Activated B cell treated with CpG ODN at 0.5 μM for 24 hours (primary cell): ENCODE measurements at places on chromosomes 4 and X. TPM values are rescaled to one million over a fixed set of nuclear protein-coding genes. Genes with fewer than 3 reads are reported as not detected.
A peak's percentile ranks its signal among the peaks of the same experiment; 100 is the strongest.

DNA sequence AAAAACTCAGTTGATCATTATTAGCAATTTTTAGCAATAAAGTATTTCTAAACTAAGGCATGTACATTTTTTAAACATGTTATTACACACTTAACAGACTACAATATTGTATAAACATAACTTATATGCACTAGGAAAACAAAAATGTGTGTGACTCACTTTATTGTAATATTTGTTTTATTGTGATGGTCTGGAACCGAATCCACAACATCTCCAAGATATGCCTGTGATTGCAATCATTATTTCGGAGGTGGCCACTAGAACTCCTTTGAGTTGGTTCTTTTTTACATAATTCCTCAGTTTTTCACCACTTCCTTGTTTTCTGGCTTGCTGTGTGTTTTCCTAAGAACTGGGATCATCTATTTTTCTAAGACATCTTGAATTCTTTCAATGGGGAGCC lies 53.7 kb downstream of the FBXW7 start:
- no peak for DNase-seq

DNA sequence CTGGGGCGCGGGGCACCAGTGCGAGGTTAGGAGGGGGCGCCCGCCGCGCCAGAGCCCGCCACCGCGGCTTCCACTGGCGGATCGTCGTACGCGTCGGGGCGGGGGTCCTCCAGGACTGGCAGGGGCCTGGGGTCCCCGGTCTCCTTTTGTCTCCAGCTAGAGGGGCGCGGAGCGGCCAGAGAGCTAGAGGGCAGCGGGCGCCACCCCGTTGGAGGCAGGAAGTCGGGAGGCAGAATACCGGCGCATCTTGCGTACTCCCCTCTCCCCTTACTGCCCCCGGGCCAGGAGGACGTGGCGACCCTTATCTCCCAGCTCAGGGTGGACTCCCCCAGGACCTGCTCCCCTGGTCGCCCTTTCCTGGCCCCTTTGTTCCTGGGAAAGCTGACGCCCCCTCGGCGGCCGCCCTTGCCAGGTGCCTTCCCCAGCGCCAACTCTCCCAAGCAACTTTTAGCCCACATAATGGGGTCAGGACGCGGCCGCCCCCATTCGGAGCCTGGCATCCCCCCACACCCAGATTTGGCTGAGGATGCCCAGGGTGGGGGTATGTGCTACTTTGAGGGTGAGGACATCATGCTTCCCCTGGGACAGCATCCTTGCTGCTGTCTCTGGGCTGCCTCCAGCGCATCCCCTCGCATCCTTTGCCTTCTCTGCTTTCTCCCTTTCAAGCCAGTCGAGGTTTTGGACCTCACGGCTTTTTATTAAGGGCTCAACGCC lies 933 bp downstream of the CNKSR2 start:
- peak; percentile 15 for DNase-seq

GRCh38 chr4:181761156-181761555 lies 482.0 kb upstream of the TENM3 start:
- no peak for DNase-seq

- DNase-seq, result no peak
Measured at GRCh38 chr4:150976478-150977118, 38.5 kb downstream of the LRBA start.

AMBN gene
- not detected in 2 replicates for total RNA-seq

DNA sequence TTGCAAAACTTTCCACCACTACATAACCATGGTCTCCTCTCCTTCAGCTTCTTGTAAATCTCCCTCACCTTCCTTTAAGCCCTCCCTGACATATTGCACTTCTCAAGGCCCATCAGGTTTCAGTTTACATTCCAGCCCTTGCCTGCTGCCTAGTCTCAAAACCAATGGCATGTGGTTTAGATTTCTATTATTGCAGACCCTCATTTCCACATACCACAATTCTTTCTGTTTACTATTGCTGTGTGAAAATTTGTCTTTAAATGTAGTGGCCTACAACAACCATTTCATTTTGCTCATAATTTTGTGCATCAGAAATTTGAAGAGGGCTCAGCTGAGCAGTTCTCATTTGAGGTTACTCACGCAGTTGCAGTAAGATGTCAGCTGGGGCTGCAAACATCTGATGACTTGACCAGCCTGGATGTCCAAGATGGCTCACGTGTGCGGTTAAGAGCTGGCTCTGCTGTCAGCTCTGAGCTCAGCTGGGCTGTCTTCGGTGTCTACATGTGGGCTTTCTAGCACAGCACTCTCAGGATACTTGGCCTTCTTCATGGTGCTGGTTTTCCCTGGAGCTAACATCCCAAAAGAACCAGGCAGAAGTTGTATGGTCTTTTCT lies 29.9 kb upstream of the SOD3 start:
- no peak for DNase-seq

OTC gene
- total RNA-seq, result not detected in 2 replicates

DNA sequence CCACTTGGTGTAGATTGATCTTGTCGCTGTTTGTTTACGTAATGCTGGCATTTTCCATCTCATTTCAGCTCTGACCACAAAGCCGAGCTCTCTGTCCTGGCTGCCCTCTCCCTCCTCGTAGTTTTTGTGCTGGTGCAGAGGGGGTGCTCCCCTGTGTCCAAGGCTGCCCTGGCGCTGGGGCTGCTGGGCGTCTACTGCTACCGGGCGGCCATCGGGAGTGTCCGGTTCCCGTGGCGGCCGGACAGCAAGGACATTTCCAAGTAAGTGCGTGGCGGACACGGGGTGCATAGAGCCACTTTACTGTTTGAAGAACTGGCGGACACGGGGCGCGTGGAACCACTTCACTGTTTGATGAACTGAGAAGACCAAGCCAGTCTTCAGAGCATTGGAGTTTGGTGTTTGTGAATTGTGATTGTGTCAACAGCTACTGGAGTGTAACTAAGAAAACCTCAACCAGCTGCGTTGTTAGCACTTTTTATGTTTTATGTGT lies 28.0 kb downstream of the PIGG start:
- no peak for DNase-seq

GRCh38 chr4:114349543-114350175 lies 248.9 kb upstream of the UGT8 start:
- no peak for DNase-seq
